ENCODE measurements at places on chromosomes 16 and 17.
A peak's percentile ranks its signal among the peaks of the same experiment; 100 is the strongest.

GRCh38 chr16:88783391-88784073 lies 1.5 kb downstream of the PIEZO1 start:
- no peak for DNase-seq

GRCh38 chr16:30064729-30065101 lies 845 bp upstream of the ALDOA start:
- no peak for DNase-seq

GRCh38 chr16:64440421-64440831 lies 681.4 kb downstream of the CDH11 start:
- DNase-seq, result no peak

GRCh38 chr16:75252946-75253911 lies 1.8 kb upstream of the BCAR1 start:
- no peak for DNase-seq

GRCh38 chr17:56297184-56297583 lies 143.9 kb downstream of the ANKFN1 start:
- DNase-seq, result no peak

- no peak for DNase-seq
Measured at GRCh38 chr16:87830673-87831420, 38.5 kb downstream of the SLC7A5 start.

GRCh38 chr16:17367036-17367435 lies 103.7 kb downstream of the XYLT1 start:
- DNase-seq, result no peak

- no peak for DNase-seq
Measured at GRCh38 chr16:88799569-88800276, 3.9 kb upstream of the CDT1 start.

GRCh38 chr17:74852237-74853047 lies 7.2 kb downstream of the GRIN2C start:
- DNase-seq, result peak; percentile 39

DNA sequence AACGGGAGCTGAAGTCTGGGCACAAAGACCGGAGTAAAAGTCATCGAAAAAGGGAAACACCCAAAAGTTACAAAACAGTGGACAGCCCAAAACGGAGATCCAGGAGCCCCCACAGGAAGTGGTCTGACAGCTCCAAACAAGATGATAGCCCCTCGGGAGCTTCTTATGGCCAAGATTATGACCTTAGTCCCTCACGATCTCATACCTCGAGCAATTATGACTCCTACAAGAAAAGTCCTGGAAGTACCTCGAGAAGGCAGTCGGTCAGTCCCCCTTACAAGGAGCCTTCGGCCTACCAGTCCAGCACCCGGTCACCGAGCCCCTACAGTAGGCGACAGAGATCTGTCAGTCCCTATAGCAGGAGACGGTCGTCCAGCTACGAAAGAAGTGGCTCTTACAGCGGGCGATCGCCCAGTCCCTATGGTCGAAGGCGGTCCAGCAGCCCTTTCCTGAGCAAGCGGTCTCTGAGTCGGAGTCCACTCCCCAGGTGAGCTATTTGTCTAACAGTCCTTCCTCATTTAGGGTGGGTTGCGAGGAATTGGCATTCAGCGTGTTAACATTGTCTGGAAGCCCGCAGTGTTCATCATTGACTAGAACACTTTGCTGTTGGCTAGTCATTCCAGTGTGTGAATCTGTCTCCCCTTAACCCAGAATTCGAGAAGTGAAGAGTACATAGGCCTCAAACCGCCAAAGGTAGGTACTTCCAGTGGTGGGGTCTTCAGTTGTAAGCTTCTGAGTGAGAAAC lies 1.5 kb downstream of the CDK12 start:
- no peak for DNase-seq

DNA sequence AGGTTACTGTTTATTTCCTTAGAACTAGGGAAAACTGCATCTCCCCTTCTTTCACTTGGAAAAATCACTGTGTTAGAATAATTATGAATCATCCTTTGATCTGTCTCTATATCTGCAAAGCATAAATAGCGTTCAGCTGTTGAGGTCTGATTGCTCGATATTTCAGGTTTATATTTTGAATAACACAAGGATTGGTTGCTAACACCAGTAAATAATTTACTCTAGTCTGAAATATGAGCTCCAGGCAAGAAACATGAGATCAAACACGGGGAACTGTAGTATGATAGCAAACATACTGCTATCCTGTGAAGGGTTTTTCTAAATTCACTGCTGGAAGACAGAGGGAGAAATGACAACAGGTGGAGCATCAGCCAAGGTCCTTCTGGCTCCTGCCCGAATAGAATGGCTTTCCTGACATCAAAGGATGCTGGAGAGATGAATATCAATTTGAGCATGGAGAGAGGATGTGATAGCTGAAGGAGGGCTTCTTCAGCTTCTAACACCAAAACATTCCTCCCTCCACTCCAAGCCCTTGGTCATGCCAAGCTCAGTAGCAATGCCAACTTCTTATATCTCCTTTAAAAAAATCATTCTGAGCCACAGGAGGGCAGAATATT lies 450.3 kb downstream of the SHISA9 start:
- no peak for DNase-seq

GRCh38 chr16:2038382-2039231 lies 9.0 kb downstream of the NTHL1 start:
- DNase-seq, result no peak

GRCh38 chr16:30398661-30399434 lies 3.6 kb downstream of the ZNF48 start:
- DNase-seq, result no peak

- DNase-seq, result no peak
Measured at GRCh38 chr17:72034000-72034399, 86.8 kb upstream of the SOX9 start.

GRCh38 chr16:79902351-79902750 lies 301.8 kb upstream of the MAF start:
- no peak for DNase-seq

GRCh38 chr17:33871720-33872540 lies 383.2 kb upstream of the CCL2 start:
- DNase-seq, result no peak

- DNase-seq, result no peak
Measured at GRCh38 chr16:67504031-67505021, 21.0 kb upstream of the AGRP start.

DNA sequence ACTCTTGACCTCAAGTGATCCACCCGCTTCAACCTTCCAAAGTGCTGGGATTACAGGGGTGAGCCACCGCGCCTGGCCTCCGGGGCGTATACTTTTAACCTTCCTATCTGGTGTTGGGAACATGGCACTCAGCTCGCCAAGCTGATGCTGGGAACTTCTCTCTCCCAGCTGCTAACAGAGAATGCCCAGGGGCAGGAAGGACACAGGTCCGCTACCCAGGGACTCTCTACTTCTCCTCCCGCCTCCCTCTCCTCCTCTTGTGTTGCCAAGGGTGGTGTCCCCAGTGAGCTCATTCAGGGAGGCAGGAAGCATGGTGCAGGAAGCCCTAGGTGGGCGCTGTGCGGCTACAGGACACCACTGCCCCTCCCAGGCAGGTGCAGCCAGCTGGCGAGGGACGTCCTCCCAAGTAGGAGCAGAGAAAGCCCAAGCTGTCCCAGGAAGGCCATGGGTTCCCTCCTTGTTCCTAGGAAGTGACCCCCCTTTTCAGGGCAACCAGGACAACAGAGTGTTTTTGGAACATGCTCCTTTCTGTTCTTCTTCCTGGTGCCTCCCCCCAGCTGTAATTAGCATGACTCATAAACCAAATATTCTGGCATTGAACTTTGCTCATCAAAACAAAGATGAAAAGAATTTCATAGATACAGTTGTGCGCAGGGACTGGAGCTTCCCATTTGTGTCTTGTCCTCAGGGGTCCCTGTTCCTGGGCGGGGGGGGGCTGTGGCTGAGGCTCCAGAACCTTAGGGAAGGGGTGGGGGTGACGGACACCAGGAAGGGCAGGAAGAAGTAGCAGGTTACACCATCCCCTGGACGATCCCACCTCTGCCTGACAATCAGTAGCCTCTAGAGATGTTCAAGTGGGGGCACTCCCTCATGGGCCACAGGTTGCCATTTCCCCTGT lies 2.7 kb downstream of the C1QTNF1 start:
- DNase-seq, result no peak

DNA sequence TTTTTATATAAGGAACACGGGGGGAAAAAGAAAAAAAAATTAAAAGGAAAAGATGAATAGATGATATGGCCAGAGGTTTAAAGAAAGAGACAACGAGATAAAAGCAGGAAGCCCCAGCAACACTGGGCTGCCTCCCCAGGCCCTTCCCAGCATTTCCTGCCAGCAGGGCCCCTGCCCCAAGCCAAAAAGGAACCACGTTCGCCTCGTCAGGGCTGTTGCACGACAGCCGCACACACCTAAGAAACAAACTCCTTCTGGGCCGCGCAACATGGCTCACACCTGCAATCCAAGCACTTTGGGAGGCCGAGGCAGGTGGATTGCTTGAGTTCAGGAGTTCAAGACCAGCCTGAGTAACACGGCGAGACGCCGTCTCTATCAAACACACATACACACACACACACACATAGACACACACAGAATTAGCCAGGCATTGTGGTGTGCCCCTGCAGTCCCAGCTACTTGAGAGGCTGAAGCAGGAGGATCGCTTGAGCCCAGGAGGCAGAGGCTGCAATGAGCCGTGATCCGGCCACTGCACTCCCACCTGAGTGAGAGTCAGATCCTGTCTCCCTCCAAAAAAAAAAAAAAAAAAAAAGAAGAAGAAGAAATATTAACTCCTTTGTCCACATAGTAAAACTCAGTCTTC lies 83.0 kb downstream of the ANKRD11 start:
- no peak for DNase-seq

DNA sequence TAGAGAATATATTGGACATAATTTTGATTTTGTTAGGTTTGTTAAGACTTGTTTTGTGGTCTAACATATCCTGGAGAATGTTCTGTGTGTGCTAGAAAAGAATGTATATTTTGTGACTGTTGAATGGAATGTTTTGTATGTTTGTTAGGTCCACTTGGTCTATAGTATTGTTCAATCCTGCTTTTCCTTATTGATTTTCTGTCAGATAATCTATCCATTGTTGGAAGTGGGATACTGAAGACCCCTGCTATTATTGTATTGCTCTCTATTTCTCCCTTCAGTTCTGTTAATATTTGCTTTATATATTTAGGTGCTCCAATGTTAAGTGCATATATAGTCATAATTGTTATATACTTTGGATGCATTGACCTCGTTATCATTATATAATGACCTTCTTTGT lies 33.0 kb upstream of the NKD1 start:
- no peak for DNase-seq

- no peak for DNase-seq
Measured at GRCh38 chr17:36880268-36880905, 56.9 kb upstream of the LHX1 start.

DNA sequence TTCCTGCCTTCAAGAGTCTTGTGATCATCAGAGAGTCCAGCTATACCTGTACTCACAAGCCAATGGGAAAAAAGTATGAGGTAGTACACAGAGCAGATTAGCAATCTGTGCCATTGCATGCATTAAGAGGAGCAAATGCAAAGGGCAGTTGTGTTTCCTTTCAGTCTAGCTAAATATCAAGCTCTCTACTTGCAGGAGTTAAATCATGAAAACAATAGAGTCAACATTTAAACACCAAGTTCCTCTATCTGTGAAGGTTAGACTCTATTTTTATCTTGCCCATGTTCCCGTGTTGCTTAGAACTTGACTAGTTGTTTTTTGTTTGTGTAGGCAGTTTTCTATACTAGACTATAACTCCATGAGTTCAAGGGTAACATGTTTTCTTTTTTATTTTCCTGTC lies 4.7 kb upstream of the FAM20A start:
- DNase-seq, result no peak

DNA sequence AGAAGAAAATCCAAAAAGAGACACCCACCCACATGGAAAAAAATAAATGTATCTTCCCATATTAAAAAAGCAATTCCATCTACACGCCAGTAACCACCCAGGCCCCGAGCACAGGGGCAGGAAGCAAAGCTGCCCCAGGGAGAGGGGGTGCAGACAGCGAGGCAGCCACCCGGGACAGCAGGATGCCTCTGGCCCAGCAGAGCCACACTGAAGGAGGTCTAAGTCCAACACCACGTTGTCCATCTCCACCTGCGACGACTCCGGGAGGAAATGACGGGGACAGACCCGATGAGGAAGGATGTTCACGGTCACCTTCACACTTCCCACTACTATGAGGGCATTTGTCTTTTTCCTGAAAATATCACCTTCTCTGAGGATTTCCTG lies 14.4 kb upstream of the CYTH1 start:
- no peak for DNase-seq

DNA sequence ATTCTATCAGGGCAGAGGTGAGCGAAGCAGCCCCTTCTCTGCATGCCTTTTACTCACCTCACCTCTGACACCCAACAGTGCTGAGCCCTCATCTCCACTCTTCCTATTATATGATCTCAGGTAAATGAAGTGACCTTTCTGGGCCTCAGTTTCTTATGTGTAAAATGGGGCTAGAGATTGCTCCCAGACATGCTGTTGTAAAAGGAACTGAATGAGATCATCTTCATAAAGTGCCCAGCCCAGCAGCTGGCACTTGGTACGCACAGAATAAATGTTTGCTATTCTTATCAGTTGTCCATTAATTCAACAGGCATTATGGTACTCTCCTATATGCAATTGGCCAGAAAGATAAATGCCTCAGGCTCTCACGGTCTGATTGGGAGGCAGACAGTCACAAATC lies 4.5 kb upstream of the GALK1 start:
- DNase-seq, result no peak

DNA sequence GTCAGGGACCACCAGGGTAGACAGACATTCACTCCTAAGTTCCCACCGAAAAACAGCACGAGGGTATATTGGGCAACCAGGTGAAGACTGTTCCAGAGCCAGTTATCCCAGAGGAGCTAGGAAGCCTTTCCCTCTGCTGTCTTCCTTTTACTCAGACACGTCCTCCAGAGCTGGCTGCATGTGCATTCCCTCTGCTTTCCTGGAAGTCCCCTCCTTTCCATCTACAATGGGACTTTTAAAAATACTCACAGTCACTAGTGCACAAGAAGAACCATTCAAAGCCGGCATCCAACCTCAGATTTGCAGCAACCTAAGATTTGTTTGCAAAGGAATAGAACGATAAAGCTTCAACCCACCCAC lies 32.5 kb upstream of the CRISPLD2 start:
- no peak for DNase-seq

GRCh38 chr17:73901661-73902415 lies 257.6 kb upstream of the SDK2 start:
- peak; percentile 22 for DNase-seq
